ENCODE measurements at places on chromosomes 12 and 14.

DNA sequence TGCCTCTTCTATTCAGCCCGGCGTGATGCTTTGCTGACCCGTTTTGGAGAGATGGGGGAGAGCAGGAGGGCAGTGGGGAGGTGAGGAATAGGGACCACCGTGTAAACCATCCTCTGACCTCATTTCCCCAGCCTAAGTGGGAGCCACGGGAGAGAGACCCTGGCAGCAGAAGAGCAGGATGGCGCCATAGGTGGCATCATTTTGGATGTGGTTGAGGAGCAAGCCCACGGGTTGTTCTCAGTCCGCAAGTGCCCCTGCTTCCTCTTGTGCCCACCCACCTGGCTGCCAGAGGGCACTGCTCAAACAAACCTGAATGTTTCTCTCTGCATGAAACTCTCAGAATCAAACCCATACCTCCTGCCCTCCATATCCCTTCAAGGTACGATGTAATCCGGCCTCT is 10.7 kb upstream of the UBC start:
- no peak for DNase-seq

DNA sequence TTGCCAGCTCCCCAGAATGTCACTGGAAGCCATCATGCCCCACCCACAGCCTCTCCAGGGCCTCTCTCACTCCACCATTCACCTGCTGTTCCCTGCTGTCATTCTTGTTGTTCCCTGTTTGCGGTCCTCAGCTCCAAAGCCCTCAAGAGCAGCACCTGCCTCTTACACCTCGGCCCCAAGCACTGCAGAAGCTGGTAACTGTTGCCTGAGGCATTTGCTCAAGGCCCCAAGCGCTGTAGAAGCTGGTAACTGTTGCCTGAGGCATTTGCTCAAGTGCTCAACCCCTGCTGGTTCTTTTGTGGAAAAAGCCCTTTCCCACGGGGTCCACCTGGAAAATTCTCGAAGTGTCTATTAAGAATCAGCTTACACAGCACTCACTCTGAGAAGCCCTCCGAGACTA is 78.0 kb downstream of the ARL6IP4 start:
- DNase-seq = no peak

DNA sequence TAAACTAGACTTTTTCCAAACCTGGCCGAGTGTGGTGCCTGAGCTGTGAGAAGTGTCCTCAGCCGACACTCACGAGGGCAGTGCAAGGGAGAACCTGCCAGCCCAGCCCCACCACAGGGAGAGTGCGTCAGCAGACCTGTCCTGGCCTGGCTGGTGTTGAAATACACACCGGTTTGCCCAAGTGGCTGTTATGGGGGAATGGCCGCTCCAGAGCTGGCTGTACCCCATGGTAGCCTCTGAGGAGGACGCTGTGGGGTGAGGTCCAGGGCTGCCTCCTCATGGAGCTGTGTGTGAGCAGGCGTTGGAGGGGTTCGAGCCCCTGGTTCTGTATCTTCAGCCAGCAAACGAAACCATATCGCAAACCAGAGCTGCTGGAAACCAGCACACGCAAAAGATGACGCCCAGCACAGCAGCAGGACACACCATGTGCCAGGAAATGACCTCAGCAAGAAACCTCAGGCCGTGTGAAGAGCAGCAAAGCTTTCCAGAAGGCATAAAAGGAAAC is 9.4 kb downstream of the ANKRD9 start:
- no peak for DNase-seq

DNA sequence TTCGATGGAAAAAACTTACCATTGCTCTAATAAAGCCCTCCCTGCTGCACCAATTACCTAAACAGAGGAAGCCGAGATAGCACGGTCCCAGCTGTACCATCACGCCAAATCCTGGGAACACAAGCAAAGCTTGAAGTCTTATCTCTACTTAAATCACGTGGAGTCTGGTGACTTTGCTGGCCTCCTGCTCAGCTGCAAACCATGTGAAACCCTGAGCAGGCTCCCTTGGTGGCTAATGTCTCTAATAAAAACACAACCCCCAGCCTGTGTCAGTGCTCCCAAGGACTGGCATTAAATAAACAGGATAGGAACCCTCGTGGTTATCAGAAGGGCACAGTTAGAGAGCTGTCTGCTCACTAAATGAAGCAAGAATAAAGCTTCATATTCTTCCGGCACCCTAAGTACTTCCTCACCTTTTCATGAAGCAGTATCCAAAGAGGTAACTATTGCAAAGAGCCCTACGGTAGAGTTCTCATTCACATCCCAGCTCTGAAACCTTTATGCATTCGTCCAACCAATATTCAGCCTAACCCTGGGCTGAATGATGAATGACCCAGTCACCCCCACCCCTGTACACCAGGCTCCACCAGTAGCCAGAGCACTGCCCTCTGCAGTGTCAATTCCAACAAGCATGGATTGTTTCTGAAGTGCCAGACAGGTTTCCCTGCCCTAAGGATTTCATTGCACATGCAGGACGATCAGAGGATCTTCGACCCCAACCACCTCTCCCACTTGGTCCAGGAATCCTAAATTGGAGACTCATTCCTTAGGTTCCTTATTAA is 452.7 kb upstream of the TMPO start:
- DNase-seq = no peak

DNA sequence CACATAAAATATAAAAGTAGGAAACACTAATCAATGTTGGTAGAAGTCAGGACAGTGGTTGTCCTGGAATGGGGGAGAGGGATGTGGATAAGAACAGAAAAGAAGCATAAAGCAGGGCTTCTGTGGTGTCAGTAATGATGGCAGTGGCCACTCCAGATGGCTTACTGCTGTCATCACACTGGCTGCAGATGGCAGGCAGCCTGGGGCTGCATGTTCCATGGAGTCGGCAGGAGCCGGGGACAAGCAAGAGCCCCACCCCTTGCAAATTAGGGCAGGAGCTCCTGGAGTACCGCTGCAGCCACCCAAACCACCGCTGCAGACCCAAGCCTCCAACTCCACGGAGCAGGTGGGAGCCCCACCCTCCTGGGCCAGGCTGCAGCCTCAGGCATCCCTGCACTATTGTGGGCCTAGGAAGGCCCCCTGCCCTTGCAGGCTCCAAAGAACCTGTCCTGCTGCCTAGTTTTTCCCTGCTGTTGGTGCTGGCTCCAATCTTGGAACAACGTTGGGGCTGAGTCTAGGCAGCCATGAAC is 28.8 kb upstream of the SLC5A8 start:
- no peak for DNase-seq

GRCh38 chr14:26070443-26070842 is 527.4 kb downstream of the NOVA1 start:
- no peak for DNase-seq

GRCh38 chr14:51512316-51512715 is 139.4 kb upstream of the FRMD6 start:
- no peak for DNase-seq

- DNase-seq = no peak
Measured at GRCh38 chr14:99441157-99441870, 39.3 kb downstream of the SETD3 start.

- DNase-seq = peak; percentile 28
Measured at GRCh38 chr12:79299447-79300198, 391.1 kb downstream of the PAWR start.

DNA sequence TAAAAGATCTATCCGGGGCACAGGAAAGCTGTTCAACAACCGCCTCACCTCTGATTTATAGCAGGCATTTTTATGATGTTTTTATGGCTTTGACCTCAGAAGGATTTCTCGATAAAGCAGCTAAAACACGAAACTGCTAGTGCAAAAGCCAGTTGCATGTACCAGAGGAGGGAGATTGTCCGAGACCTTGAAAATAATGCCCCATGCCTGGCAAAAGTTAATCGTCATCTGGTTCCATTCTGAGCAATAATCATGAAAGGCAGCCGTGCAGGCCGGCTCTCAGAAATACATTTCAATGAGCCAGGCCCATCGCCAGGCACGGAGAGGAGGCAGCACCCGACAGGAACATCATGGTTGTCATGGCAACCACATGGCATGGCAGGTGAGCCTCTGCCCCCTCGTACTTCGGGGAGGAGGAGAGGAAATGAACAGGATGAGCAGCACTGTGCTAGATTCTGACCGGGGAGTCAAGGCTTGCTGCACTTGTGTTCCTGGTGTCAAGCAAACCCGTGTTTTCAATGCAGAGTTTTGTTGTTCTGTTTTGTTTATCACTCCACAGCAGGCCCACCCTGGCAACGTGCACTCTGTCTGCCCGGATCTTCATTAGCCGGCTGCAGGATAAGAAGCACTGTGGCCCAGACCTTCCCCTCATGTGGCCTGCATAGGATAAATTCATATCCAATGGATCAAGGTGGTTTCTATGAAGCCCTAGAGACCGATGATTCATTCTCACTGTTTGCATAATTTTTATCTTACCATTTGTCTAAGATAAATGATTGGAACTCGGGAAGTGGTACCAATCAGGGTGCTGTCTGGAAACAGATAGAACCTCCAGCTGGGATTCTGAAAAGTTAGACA is 160.2 kb downstream of the RIMBP2 start:
- DNase-seq = no peak

- DNase-seq = no peak
Measured at GRCh38 chr12:117280019-117280680, 81.3 kb downstream of the NOS1 start.

DNA sequence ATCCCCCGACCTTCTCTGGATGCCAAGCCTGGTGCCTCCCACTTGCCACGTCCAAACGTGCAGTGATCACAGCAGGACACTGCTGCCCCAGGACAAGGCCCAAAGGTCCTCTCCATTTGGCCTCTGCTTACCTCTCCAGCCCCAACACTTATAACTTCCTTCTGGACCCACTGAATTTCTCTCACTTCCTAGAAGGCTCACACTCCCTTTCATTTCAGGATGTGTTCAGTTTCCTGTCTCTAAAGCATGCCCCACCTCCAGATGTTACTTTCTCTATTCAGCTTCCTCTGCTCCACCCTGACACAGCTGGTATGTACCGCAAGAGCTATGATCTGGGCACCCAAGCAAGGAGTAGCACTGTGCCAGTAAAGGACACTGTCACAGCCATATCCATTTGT is 33.0 kb downstream of the CDKL1 start:
- no peak for DNase-seq

- DNase-seq = no peak
Measured at GRCh38 chr12:42213954-42214426, 24.1 kb downstream of the YAF2 start.

DNA sequence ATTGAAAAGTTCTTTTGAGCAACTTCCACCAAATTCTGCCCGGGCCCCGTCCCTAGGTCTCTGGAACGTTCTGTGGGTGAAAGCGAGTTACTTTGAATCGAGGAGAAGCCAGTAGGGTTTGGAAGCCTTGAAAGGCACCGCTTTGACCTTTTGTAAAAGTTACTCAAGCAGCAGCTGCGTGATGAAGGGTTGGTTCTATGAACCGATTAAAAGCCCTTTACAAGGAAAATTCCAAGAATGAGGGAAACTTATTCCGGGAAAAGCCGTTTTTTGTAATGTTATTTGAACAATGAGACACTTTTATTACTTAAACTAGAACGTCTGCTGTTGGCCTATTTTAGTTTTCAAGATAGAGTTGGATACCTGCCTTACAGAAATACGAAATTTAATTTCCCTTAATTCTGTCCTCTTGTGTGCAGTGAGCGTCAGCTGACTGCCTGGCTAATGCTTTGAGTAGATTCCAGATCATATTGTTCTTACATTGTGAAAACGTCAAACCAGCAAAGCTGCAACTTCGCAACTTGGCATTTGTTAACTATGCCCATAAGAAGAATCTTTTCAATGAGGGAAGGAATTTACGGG is 906 bp downstream of the LARP4 start:
- no peak for DNase-seq

GRCh38 chr12:30970559-30971197 is 44.1 kb downstream of the TSPAN11 start:
- no peak for DNase-seq

DNA sequence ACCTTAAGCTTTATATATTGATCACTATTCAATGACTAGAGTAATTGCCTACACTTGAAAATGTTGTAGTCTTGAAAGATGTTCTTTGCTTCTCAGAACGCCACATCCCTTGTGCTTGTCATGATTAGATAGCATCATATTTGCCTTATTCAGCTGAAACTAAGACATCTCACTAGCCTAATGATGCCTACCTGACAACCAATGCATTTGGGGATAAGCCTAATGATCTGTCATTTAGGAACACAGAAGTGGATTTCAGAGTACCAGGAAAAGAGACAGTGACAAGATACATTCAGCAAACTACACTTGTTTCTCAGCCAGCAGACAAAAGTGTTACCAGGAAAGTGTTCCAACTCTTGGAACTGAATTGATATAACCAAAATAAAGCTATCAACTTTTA is 83.7 kb downstream of the ARMH4 start:
- DNase-seq = no peak

DNA sequence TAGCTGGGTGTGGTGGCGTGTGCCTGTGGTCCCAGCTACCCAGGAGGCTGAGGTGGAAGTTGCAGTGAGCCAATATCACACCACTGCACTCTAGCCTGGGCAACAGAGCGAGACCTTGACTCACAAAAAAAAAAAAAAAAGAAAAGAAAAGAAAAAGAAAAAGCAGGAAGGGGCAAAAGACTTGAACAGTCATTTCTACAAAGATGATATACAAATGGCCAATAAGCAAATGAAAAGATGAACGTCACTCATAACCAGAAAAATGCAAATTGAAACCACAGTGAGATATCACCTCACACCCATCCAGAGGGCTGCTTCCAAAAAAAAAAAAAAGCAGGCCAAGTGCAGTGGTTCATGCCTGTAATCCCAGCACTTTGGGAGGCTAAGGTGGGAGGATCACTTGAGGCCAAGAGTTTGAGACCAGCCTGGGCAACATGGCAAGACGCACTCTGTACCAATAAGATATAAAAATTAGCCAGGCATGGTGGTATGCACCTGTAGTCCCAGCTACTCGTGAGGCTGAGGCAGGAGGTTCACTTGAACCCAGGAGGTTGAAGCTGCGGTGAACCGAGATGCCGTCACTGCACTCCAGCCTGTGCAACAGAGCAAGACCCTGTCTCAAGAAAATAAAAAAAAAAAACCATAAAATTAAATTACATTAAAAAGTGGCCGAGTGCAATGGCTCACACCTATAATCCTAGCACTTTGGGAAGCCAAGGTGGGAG is 20.5 kb downstream of the UBC start:
- DNase-seq = no peak

GRCh38 chr12:75190846-75191245 is 18.8 kb downstream of the KCNC2 start:
- DNase-seq = no peak

- no peak for DNase-seq
Measured at GRCh38 chr12:20507056-20507455, 138.7 kb downstream of the PDE3A start.

- no peak for DNase-seq
Measured at GRCh38 chr12:89343127-89343526, 9.2 kb downstream of the DUSP6 start.

DNA sequence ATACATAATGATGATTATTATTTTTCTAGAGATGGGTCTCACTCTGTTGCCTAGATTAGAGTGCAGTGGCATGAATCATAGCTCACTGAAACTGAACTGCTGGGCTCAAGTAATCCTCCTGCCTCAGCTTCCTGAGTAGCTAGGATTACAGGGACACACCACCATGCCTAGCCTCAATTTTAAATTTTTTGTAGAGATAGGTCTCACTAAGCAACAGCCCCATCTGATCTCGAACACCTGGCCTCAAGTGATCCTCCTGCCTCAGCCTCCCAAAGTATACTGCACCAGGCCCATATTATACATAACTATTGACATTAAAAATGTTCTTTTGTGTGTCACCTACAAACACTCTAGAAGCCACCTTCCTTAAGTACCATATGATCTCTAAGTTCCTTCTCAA is 3.4 kb downstream of the TXNRD1 start:
- DNase-seq = no peak

- DNase-seq = peak; percentile 8
Measured at GRCh38 chr14:106790189-106791036, 1264.0 kb downstream of the TMEM121 start.

- DNase-seq = no peak
Measured at GRCh38 chr12:12358528-12358927, 1.6 kb downstream of the BORCS5 start.
